ENCODE measurements at places on chromosomes 3 and 15. TPM values are rescaled to one million over a fixed set of nuclear protein-coding genes. Genes with fewer than 3 reads are reported as not detected.

DUOXA2 gene
- not detected for total RNA-seq

TMEM266 gene
- 0.10 TPM for total RNA-seq

FYTTD1 gene
- 32.7 TPM for total RNA-seq

ATP13A5 gene
- total RNA-seq, result not detected

ATP8B4 gene
- total RNA-seq, result 0.67 TPM

All from A549 treated with CpdA at 1 μM for 4 hours (cell line).